Left colon (tissue), 2 donors: ENCODE measurements at places on chromosomes 1 and 21. TPM values are rescaled to one million over a fixed set of nuclear protein-coding genes. Genes with fewer than 3 reads are reported as not detected.

DNA sequence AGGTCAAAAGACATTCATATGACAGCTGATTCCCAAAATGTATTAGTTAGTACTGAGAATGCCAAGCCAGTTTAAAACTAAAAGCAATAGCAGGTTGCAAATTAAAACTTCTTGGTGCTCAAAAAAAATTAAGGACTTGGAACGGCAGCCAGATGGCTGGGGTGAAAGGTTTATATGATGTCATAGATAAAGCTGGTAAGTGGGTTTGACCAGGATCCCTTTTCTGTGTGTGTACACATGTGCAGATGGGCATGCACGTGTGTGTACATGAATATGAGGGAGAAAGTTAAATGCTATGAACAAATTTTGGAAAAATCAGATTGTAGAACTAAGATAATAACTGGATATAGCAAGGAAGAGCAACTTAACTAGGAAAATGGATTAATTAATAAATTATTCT is 39.1 kb upstream of the DPH5 start:
- DNase-seq: no peak

SPATA21 gene
- not detected for total RNA-seq

LCE1F gene
- total RNA-seq: not detected

DNA sequence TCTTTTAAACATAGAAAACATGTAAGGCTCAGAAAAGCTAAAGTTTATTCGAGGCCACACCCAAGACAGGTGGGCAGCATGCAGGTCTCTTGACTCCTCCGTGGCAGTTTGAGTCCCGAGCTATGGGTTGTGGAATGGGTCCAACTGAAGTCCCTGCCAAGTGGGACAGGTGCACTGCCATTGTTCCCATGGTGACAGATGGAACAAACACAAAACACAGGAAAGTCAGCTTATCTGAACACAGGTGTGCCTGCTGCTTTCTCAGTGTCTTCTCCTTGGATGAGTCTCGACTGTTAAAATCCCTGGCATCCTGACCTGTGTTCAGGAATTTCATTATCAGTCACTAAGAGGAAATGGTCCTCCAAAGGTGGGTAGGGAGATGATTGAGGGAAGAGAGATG is 99.0 kb upstream of the RAB4A start:
- peak; percentile 67 for DNase-seq

MCOLN3 gene
- 4.0 TPM for total RNA-seq

HES3 gene
- total RNA-seq: not detected

SPATA45 gene
- not detected for total RNA-seq

TMPRSS2 gene
- 471 TPM for total RNA-seq

DNA sequence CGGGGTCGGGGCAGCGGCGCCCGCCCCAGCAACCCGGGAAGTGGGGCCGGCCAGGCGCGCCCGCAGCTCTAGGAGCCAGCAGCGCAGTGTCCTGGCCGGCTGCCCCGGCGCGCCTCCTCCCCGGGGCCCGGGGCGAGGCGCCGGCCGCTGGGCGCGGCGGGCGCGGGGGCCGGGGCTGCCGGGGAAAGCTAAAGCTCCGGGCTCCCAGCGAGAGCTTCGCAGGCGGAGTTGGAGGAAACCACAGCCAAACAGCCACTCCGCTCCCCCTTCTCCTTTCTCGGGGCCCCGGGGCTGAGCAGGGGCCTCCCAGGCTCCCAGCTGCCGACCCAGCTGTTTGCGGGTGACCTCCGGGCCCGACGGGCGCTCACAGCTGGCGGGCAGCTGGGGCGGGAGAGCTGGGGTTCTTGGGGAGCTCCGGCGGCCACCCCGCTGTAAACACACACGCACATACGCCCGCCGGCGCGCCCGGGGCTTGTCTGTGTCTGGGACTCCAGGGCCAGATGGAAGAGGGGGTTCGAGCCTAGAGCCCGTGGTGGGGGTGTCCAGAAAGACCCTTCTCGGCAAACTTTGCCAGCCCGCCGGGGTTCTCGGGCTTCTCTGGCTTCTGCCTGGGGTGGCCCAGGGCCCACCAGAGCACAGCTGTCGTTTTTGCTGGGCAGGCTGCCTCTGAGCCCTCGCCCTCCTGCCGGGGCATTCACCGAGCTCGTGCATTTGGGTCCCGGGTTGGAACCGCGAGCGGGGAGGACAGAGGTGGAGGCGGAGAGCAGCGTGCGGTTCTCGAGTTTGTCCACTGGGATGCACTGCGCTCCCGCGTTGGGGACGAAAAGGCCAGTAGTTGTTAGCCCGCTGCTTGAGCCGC is 1.5 kb downstream of the AJAP1 start:
- DNase-seq: no peak

DNA sequence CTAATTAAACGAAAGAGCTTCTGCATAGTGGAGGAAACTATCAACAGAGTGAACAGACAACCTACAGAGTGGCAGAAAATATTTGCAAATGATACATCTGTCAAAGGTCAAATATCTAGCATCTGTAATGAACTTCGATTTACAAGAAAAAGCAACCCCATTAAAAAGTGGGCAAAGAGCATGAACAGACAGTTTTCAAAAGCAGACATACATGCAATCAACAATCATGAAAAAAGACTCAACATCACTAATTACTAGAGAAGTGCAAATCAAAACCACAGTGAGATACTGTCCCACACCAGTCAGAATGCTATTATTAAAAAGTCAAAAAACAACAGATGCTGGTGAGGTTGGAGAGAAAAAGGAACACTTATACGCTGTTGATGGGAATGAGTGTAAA is 103.2 kb downstream of the MAGI3 start:
- DNase-seq: no peak

CD1E gene
- total RNA-seq: not detected

GRCh38 chr21:35366394-35367080 is 317.4 kb upstream of the RUNX1 start:
- DNase-seq: no peak

DNA sequence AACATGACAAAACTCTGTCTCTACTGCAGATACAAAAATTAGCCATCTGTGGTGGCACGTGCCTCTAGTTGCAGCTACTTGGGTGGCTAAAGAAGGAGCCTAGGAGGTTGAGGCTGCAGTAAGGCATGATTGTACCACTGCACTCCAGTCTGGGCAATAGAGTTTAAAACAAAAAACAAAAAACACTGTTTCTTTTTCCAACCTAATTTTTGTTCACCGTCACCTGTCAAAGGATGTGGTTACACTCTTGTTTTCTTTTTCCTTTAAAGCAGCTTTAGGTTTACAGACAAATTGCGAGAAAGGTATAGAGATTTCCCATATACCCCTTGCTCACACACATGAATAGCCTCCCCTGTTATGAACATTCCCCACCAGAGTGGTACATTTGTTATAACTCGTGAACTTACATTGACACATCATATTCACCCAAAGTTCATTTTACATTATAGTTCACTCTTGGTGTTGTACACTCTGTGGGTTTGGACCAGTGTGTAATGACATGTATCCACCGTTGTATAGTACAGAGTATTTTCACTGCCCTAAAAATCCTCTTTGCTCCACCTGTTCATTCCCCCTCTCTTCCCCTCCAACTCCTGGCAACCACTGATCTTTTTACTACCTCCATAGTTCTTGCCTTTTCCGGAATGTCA is 26.2 kb downstream of the SMG7 start:
- DNase-seq: no peak
